ENCODE measurements at places on chromosomes 11 and 22. TPM values are rescaled to one million over a fixed set of nuclear protein-coding genes. Genes with fewer than 3 reads are reported as not detected.
A peak's percentile ranks its signal among the peaks of the same experiment; 100 is the strongest.

- DNase-seq, result no peak
Observed at GRCh38 chr11:85647078-85647477, 689 bp upstream of the TMEM126A start.

DNA sequence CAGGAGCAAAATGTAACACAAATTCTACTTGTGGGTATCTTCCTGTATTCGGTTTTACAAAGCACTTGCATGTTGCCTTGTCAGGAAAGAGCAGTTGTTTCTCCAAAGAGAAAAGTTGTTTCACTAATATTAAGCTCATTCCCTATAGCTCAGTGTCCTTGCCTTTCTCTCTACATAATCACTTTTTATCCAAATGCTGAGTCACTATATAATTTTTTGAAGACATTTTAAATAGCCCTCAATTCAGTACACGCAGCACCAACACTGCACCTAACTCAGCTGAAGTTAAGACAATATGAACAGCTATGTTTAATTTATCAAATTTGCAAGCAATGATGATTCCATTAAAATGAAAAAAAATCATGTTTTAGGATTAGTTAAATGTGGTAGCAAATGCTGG lies 14.5 kb upstream of the MRTFA start:
- DNase-seq, result no peak

DNA sequence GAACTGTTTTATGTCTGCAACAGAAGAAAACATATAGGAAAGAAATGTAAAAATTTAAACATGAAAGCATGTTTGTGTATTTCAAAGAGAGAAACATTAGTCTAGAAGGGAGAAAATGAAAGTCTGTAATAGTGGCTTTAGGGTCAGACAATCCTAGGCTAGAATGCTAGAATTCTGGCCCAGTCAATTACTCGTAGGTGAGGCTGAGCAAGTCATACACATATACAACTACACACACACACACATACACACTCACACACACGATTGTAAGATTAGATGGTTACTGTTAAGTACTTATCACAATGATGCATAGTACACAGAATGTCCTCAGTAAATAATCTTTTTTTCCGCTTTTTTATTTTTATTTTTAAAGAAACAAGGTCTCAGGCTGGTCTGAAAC lies 37.7 kb upstream of the PCF11 start:
- DNase-seq, result no peak

DNA sequence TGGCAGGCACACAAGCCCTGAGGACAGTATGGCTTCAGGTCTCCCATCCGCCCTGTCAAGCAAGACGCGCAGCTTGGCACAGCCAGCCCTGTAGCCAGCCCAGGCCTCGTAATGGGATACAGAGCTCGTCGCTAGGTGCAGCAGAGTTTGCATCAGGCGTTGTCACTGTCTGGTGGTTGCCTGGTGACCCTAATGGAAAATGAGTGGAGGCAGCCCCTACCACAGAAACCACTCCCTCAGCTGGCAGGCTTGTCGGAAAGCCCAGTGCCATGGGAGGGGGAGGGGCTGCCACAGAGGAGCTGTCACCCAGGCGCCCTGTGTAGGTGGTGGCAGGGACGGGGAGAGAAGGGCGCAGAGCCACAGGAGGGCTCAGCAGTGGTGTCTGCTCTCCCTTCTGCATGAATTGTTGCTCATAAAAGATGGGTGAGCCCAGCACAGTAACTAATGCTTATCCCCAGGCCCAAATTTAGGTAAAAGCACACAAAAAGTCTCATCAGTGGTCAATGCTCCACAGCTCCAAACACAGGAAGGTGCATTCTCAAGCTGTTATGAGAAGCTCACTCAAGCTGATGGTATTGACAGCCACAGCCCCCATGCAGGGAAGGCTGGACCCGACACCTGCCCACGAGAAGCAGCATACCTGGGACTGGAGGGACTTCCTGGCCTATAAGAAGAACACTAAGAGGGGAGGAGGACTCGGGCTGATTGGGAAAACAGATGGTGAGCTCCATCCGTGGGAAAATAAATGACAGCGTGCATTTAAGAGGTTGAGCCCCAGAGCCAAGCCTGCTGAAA lies 164.6 kb downstream of the ETS1 start:
- DNase-seq, result peak; percentile 95

DNA sequence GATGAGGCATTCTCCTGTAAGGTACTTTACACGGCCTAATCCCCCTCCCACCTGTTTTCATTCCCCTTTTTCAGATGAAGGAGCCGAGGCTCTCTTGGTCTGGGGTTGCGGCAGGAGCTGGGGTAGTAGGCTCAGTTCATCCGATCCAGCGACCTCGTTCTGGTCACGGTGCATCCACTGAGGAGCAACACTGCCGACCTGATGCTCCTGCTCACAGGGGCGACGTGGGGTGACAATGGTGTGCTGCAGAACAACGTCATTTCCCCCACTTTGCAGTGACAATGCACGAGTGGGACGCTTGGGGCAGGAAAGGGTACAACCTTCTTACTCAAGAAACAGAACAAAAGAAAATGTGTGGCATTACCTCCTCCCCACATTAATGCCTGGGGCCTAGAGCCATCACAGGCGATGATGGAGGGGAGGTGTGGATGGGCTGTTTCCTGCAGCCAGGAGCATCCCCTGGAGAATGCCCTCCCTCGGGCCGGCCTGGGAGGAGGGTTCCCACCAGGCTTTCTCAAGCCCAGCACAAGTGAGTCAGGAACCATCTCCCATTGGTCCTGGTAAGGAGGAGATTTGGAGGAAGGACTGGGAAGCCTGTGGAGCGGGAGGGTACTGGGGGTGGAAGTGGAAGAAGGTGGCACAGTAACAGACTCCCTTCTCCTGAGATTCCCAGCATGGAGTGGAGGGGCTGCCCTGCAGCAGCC lies 125.6 kb downstream of the SPATA19 start:
- no peak for DNase-seq

DNA sequence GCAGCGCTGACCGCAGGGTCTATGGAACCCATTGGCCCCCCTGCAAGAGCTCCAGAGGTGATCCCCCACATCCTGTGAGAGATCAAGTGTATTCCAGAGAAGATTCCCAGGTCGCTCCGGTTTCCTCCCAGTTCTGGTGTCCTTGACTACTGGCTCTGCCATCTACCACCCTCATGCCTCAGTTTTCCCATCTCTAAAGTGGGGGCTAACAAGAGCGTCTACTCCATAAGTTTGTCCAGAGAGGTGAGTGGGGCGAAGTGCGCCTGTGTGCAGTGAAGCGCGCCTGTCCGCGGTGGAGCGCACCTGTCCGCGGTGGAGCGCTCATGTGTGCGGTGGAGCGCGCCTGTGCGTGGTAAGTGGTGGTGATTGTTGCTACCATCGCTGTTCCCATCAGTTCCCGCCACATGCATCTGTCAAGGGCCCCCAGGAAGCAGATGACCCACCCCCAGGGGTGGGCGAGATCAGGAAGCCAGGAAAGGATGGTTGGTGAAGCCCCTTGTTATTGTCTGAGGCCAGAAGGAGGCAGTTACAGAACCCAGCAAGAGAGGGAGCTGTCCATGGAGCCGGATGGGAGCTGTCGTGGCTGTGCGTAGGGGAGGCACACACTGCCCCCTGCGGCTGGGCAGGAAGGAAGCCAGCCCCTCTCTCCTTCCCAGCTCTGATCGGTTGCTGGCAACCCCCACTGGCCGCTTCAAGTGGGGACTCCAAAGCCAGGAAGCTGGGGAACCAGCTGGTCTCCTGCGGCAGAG lies 73.2 kb upstream of the FGF3 start:
- DNase-seq, result no peak

MRGPRX3 gene
- polyA plus RNA-seq, result not detected

- no peak for DNase-seq
Observed at GRCh38 chr11:105870516-105871113, 151.4 kb downstream of the MSANTD4 start.

- no peak for DNase-seq
Observed at GRCh38 chr11:86681483-86681756, 9.0 kb upstream of the ME3 start.

DNA sequence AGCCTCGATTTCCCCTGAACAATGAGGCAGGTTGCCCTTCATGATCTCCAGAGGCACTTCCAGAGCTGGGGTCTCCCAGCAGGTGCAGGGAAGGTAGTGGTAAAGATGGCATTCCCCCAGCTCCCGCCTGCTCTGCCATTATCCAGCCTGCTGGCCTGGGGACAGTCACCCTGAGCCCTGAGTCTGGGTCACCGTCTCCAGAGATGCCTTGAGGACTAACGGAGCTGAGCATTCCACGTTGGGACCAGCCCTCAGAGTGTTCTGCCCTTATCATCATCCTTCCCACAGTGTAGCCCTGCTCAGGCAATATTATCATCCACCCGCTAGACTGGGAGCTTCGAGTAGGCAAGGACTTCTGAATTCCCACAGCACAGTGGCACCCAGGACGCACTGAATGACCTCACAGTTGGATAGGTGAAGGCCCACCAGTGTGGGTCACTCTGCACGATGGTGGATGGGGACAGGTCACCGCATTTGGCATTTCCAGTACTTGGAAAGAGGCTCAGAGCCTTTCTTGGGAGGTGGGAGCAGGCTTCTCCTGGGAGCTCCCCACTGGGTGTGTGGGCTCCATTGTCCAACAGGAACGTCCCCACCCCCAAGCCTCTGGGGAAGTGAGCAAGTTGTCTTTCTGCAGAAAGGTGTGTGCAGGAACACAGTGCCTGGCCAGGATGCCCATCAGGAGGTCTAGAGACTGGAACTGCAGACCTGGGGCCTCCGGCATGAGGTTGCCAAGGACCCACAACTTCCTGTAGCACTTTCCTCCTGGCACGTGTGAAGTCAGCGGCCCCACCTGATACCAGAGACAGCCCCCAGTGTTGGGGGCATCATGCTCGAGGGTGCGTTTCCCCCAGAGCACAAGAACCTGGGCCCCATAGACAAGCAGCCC lies 51.4 kb upstream of the WNT7B start:
- DNase-seq, result no peak

GRCh38 chr22:44497218-44497904 lies 672 bp downstream of the RTL6 start:
- peak; percentile 46 for DNase-seq

OR51I1 gene
- not detected for polyA plus RNA-seq

DNA sequence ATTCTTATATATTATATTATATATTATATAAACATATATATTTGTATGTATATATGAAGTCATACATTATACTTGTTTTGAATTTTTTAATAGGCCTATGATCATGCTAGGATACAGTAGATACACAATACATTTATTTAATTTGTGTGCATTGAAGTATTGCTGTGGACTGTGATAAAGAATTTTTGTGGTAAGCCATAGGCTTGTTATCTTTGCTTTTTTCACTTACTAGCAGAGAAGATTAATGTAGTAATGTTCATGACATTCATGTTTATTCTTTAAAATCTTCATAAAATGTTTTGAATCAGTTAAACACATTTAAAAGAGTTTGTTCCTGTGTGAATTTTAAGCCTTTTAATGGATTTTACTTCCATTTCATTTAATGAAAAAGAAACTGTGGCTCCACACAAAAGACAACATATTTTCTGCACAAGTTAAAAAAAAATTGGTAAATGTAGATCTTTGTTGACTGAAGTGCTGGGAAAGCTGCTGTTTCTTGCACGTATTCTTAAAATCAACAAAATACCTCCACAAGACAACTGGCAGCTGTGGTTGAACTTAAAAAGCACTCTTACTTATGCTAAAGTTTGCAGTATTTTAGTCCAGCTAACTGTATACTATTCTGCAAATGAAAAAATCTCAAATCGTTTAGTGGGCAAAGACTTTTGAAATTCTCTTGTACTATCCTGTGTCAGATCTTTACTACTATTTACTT lies 156.2 kb downstream of the TMEM135 start:
- no peak for DNase-seq

- DNase-seq, result no peak
Observed at GRCh38 chr11:75028724-75029123, 40.0 kb downstream of the NEU3 start.

MRGPRX4 gene
- not detected for polyA plus RNA-seq

PRODH gene
- polyA plus RNA-seq, result 0.15 TPM
